ENCODE measurements at places on chromosomes 12 and 14.

- no peak for DNase-seq
These were observed 909.6 kb downstream of the VRK1 start for GRCh38 chr14:97706819-97707218.

DNA sequence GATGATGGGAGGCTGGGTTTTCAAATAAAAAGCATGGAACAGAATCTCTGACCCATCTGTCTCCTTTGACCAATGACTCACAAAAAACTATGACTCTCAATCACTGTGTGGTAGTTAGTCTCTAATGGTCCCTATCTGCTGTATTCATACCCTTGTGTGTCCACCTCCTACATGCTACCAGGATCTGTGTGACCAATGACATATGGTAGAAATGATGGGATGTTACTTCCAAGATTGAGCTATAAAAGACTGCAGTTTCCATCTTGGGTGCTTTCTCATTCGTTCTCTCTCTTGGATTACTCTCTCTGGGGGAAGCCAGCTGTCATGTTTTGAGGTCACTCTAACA is 144.7 kb upstream of the BTG1 start:
- DNase-seq, result no peak

DNA sequence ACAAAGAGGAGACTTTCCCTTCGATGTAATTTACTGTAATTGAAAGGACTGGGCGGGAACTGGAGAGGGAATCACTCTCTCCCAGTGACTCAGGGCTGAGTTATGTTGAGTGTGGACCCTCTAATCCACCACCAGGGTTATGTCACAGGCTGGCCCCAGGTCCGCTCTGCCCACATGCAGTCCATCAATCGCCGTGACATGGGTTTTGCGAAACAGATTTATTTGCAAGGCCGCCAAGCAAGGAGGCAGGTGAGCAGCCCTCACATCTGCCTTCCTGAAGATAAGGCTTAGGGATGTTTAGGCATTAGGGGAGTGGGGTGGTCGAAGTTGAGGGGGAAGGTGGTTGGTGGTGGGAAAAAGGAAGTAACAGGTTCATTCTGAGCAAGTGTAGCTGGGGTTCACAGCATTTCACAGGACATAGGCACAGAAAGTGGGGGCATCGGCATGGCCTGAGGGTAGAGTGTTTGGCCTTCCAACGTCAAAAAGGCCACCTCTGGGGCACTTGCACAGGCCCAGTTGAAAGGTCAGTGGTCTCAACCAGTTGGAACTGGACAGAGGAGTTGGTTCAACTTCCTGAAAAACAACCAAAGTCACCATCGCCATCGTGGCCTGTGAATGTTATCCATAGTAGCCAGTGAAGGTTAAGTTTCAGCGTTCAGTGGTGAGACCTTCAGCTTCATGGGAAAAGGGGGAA is 66.9 kb downstream of the DNAH10 start:
- DNase-seq, result no peak

GRCh38 chr14:99041820-99042174 is 230.2 kb downstream of the BCL11B start:
- DNase-seq, result no peak

DNA sequence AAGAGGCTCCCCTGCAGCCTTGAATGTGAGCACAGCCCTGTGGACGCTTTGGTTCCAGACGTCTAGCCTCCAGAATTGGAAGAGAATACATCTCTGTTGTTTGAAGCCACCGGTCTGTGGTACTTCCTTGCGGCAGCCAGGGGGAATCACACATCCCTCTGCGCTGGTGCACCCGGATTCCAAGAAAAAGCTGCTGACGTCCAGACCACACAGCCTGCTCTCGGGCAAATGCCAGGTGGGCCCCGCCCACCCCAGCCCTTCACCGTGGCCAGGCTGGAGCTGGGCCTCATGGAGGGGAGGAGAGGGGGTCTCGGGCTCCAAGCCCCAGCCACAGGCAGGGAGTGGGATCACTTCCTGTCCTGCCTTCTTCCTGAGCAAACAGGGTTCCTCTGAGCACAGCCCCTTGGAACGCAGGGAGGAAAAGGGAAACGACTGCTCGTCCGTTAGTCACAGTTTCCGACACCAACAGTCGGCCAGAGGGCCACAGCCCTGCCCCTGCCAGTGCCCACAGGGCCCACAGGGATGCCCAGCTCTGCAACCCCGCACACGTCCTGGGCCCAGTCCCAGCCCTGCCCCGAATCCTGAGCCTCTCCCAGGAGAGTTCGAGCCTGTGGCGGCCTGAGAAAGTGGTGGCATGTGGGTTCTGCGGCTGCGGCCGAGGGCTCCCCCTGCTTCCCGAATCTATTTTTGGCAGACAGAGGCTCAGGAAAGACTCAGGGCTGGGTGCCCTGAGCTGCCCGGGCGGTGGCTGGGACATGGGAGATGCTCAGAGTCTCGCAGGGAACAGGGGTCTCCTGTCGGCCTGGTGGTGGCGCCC is 85.3 kb downstream of the RFLNA start:
- no peak for DNase-seq

GRCh38 chr12:71392521-71393145 is 47.0 kb upstream of the LGR5 start:
- peak; percentile 39 for DNase-seq

DNA sequence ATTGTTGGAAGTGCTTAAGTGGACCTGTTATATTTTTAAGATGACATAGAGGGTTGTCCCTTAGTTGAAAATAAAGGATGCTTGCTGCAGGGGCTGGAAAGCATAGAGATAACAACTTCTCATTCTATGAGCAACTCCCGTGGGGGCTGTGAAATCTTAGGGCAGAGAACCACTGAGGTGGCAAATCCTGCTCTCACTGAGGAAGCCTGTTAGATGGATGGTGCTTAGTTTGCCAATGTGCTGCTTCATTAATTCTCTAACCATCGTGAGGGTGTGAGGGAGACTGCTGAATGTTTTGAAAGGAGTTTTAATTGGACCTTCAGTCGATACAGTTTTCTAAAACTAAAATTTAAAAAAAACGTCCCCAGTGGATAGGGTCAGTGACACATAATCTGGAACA is 46.5 kb downstream of the PTPRO start:
- DNase-seq, result no peak

DNA sequence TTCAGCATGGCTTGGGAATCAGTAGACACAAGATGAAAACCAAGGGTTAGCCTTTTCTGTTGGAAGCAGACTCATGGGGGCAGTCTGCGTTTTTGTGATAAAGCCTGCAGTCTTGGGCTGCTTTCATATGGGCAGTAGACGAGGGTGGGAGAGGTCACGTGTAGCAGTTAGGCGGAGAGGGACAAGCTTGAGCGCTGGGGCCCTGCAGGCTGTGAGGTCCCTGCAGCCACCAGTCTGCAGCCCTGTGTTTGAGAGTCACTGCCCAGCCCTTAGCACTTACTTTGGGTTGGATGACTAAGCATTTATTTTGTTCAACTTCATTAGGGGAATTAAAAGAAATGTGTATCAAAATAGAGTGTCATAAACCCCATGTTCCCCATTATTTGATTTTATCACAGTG is 37.2 kb downstream of the EP400 start:
- DNase-seq, result no peak

DNA sequence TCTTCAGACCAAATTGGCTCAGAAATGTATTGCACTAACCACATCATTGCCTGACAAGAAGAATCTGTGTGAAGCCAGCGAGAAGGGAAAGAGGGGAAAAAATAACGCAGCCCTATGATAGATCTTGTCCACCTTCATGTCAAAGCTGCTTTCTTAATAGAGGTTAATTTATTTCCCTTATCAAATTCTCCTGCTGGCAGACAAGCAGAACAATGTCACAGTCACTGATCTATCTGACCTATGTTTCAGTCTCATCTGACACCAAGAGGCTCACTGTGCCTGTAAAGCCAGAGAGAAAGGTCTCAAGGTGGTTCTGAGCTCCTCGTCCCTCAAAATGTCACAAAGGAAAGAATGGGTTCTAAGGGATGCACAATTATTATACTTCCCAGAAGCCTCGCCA is 190.2 kb upstream of the NOS1 start:
- DNase-seq, result no peak

DNA sequence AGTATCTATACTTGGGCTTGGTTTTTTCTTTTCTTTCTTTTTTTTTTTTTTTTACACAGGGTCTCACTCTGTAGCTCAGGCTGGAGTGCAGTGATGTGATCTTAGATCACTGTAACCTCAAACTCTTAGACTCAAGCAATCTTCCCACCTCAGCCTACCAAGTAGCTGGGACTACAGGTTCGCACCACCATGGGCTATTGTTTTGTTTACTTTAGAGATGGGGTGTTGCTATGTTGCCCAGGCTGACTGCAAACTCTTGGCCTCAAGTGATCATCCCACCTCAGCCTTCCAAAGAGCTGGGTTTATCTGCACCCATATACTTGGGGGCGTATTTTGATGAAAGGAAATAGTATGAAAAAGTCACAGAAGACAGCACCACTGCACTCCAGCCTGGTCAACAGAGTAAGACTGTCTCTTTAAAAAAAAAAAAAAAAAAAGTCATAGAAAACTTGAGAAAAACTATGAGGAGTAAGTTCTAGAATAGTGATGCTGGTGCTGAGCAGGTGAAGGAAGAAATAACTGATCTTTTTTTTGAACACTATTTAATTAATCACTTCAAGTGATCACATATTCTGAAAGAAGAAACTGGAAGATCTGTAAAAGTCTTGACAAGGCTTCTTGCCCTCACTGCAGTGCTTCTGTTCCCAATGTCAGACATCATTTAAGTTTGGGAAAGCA is 53.8 kb upstream of the NPFF start:
- no peak for DNase-seq

GRCh38 chr12:53591301-53592206 is 34.6 kb downstream of the ATF7 start:
- DNase-seq, result no peak

GRCh38 chr12:127896661-127897060 is 370.3 kb upstream of the TMEM132C start:
- DNase-seq, result no peak

- DNase-seq, result no peak
These were observed 40.7 kb downstream of the RMST start for GRCh38 chr12:97503073-97503855.

- DNase-seq, result no peak
These were observed 377.0 kb upstream of the ATP2B1 start for GRCh38 chr12:90085494-90086274.

DNA sequence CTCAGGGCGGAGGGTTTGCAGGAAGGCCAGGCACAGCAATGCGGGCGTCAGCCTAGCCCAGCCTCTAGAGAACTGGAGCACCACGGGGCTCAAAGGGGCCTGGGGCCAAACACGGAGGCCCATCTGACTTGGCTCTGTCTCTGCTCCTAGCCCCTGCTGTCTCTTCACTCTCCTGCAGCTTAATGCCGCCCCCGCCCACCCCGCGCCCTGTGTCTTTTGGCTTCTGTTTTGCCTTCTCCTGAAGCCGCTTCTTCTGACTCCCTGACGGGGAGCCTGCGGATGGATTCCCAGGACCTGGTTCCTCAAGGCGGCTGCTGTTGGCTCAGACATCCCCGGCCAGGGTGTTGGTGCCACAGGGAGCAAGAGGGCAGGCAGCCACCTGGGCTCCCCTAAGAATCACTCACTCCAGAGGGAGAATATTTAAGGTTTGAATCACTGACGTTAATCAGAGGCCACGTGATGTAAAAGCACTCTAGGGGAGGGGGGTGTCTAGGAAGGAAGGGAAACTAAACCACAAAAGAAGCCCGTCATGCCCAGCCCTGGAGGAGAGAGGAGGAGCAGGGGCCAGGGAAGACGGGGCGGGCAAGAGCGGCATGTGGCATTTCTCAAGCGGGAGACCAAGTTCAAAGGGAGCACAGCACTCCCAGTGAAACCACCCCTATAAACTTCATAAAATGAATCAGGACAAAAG is 36.9 kb upstream of the PRMT8 start:
- peak; percentile 97 for DNase-seq

DNA sequence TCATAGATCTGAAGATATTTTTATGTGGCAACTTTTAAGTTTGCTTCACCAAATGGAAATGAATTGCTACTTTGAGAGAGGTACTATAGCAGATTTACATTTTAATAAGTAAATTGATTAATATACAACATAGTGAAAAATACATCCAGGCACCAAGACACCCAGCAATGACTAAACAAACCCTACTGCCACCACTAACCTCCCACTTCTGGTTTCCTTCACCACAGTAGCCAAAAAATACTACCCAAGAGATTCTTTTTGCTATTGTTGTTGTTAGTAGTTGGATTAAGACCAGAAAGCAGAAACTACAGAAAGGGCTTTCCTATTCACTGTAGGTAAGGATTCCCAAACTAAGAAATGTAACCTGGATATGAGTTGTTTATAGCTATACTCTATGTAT is 54.1 kb downstream of the COCH start:
- no peak for DNase-seq

DNA sequence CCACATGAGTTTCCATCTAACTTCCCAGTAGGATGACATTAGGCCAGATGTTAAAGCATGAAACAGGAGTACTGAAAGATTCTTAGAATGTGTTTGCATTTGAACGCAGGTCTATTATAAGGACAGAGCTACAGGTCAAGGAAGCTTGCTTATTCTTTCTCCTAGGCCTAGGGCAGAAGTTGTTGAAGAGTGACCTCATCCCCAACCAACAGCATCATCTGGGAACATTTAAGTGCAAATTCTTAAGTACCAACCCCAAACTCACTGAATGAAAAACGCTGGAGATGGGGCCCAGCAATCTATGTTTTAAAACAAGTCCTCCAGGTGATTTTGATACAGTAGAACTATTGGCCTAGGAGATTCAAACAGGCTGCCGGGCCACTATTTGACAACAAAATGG is 52.4 kb downstream of the PAPLN start:
- no peak for DNase-seq

DNA sequence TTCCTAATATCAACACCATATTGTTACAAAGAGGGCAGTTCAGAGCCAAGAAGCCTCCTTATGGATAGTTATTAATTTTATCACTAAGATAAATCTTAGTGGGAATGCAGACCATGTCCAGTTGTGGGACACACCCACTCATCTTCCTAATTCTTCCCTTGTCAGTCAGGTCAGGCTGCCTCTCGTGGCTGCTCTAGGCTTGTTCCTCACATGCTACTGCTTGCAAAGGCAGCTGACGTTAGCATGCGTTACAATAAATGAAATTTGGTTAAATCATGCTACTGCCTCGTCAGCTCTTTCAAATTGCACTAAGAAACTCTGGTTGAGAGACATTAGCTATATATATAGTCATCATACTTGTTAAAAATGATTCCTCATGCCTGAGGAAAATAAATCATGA is 108.4 kb downstream of the CAND1 start:
- peak; percentile 60 for DNase-seq

- DNase-seq, result no peak
These were observed 208.5 kb upstream of the E2F7 start for GRCh38 chr12:77273898-77274297.

GRCh38 chr12:17342381-17342961 is 736.5 kb upstream of the LMO3 start:
- DNase-seq, result no peak

- no peak for DNase-seq
These were observed 16.9 kb downstream of the CDKN1B start for GRCh38 chr12:12734054-12734453.

DNA sequence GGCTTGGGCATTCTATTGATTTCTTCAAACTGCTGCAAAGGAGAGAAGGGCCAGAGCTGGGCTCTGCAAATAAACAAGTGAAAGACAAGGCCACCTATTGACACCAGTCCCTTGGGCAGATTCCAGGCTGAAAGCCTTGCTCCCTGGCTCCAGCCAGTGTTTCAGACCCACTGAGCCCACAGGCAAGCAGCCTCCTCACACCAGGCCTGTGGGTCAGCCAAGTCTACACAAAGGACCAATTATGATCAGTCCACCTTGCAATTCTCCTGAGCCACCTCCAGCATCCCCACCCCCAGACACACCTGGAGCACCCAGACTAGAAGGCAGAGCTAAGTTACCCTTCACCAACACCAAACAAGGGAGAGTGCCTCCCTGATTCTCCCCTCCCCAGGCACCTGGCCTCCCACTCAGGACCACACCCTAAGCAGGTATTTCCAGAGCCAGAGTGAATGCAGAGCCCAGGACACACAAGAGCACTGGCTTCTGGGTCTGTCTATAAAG is 13.8 kb downstream of the ACTN1 start:
- no peak for DNase-seq
